GM23248 (cell line): ENCODE measurements at places on chromosomes 7 and 10.

- H3K36me3 ChIP-seq: peaks cover 23% of the 10 kb centered on the region
- H3K27me3 ChIP-seq: no peaks in the 10 kb centered on the region
- no peak overlapping the region for H3K4me3 ChIP-seq
Observed at GRCh38 chr10:101005869-101006567, 6.4 kb downstream of the LZTS2 start.

GRCh38 chr7:157158400-157158799, 19.7 kb downstream of the UBE3C start:
- DNase-seq: peak; percentile 20
- H3K27me3 ChIP-seq: no peaks in the 10 kb centered on the region
- no peaks in the 10 kb centered on the region for H3K36me3 ChIP-seq
- H3K27ac ChIP-seq: no peak overlapping the region
- H3K4me1 ChIP-seq: 0 out of 2 replicates have a peak, but pooled peaks cover 9% of the 10 kb centered on the region
- no peak overlapping the region for H3K4me3 ChIP-seq

DNA sequence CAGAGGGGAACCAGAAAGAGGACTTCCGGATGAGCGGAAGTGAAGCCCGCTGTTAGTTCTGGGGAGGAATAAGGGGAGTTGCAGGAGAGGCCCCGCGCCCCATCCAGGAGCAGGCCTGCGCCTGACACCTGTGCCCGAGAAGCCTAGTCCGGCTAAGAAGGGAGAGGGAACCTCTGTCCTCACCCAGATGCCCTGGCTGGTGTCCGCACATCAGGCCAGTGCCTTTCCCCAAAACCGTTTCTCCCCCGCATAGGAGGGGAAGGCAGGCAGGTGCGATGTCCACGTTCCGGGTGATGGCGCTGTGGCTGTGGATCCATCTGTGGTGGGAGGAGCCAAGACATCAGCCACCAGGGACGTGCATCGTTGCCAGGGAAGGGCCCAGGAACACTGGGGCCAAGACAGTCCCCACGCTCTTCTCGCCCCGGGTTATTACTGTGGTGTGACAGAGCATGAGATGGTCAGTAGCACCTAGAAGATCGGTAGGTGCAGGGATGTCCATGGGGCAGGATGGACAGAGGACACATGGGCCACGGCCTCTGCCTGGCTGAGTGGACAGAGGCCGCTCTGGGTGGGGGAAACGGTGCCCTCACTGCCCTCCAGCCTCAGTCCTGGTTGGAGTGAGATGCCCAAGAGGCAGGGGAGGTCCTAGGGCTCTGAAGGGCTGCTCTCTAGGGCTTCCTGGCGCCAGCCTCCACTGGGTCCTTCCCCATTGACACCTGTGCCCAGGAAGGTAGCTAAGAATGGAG, 262.7 kb downstream of the CELF2 start:
- no peaks in the 10 kb centered on the region for H3K27me3 ChIP-seq
- no peak for DNase-seq
- no peaks in the 10 kb centered on the region for H3K4me1 ChIP-seq
- no peak overlapping the region for H3K27ac ChIP-seq
- no peak overlapping the region for H3K4me3 ChIP-seq

DNA sequence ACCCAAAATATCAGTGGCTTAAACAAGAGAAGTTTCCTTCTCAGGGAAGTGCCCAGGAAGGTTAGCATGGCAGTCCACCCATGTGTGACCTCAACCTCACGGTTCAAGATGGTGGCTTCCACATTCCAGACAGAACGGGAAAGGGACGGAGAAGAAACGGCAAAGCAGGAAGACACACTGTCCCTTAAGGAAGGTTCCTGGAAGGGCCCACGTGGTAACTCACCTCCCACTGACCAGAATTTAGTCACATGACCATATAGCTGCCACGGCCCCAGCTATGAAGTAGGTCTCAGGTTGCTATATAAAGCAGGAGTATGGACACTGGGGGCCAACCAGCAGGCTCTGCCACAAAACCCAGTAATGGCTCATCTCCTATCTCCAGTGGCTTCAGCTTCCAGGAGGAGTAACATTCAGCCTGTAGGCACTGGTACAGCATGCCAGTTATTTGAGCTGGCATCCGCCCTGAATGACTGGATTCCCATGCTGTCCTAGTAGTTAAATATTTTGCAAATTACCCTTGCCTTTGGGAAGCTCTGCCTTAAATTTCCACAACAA, 278.5 kb upstream of the KLF14 start:
- H3K4me1 ChIP-seq: peaks cover 82% of the 10 kb centered on the region
- peak overlapping the region; percentile 99 for H3K27ac ChIP-seq
- H3K4me3 ChIP-seq: peak overlapping the region; percentile 45
- peak; percentile 93 for DNase-seq

- H3K4me1 ChIP-seq: peaks cover 3% of the 10 kb centered on the region; the same call in 1 of the 2 replicates
- no peak overlapping the region for H3K27ac ChIP-seq
- peak overlapping the region; percentile 59 for H3K4me3 ChIP-seq
- peak; percentile 54 for DNase-seq
- H3K36me3 ChIP-seq: no peaks in the 10 kb centered on the region
- H3K27me3 ChIP-seq: no peaks in the 10 kb centered on the region
Observed at GRCh38 chr7:22452142-22452959, 47.6 kb downstream of the STEAP1B start.

- H3K36me3 ChIP-seq: no peaks in the 10 kb centered on the region
- H3K4me3 ChIP-seq: no peak overlapping the region
- H3K4me1 ChIP-seq: no peaks in the 10 kb centered on the region
- DNase-seq: no peak
- no peak overlapping the region for H3K27ac ChIP-seq
Observed at GRCh38 chr7:3264693-3265339, 36.2 kb upstream of the SDK1 start.

- no peak overlapping the region for H3K4me3 ChIP-seq
- H3K27ac ChIP-seq: no peak overlapping the region
- no peaks in the 10 kb centered on the region for H3K4me1 ChIP-seq
- no peak for DNase-seq
- no peaks in the 10 kb centered on the region for H3K36me3 ChIP-seq
Observed at GRCh38 chr7:3636131-3636860, 335.2 kb downstream of the SDK1 start.
